Activated CD8-positive, alpha-beta memory T cell treated with anti-CD3 and anti-CD28 coated beads, Interleukin-2, amount 50 U/mL, for 48 hours (primary cell): ENCODE measurements at places on chromosomes 13 and 19.

DNA sequence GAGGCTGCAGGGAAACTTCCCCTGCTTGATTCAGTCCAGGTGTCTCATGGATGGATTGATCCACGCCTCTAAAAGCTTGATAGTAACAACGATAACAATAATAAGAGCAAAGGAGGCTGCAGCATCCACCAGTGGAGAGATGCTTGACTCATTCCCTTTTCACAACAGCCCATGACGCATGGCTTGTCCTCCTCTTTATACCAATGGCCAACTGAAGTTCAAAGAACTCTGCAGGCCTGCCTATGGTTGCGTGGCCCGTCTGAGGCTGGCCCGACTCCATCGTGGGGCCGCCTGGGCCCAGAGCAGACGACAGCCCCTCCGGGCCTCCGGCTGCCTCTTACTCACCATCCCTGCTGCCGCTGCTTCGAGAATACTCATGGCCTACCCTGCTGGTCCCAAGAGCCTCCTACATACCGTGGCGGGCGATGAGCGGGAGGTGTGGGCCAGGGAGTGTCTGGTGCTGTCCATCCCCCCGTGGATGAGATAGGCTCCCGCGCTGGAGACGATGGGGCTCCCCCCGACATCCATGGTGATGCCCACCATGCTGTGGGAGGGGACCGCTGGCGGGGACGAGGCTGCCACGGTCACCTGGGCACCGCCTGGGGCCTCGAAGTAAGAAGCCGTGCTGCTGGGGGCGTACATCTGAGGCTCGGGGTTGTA is 61.8 kb upstream of the RANBP3 start:
- DNase-seq = peak; percentile 46

- DNase-seq = no peak
Observed at GRCh38 chr19:3503036-3503572, 2.6 kb upstream of the DOHH start.

- peak; percentile 81 for DNase-seq
Observed at GRCh38 chr19:48997972-48998371, 4.3 kb downstream of the RUVBL2 start.

DNA sequence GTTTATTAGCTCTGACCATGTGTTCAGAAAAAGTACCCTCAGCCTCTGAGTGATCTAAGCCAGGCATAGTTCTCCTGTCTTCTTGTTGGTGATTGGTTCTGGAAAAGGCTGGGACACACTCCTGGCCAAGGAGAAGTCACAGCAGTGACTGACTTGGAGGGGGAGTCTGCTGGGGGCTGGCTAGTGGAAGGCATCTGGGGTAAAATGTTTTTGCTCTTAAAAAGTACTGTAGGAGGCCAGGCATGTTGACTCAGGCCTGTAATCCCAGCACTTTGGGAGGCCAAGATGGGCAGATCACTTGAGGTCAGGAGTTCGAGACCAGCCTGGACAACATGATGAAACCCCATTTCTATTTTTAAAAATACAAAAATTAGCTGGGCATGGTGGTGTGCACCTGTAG is 21.7 kb downstream of the FAM187B start:
- peak; percentile 54 for DNase-seq

DNA sequence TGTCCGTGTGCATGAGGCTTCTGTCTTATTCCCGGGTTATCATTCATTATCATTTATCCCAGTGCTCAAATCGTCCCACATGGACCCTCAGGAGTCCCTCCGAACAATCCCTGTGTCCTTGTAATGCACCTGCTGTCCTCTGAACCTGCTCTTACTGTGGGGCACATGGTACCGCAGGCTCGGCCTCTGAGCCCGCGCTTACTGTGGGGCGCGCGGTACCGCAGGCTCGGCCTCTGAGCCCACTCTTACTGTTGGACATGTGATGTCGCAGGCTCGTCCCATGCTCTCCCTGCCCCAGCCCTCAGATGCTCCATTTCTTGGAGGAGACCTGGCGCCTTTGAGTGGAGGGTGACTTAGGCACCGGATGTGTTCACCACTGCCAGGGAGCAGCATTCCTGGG is 16.8 kb upstream of the ZNF554 start:
- no peak for DNase-seq

- DNase-seq = no peak
Observed at GRCh38 chr13:112062571-112063570, 4.1 kb upstream of the SOX1 start.

DNA sequence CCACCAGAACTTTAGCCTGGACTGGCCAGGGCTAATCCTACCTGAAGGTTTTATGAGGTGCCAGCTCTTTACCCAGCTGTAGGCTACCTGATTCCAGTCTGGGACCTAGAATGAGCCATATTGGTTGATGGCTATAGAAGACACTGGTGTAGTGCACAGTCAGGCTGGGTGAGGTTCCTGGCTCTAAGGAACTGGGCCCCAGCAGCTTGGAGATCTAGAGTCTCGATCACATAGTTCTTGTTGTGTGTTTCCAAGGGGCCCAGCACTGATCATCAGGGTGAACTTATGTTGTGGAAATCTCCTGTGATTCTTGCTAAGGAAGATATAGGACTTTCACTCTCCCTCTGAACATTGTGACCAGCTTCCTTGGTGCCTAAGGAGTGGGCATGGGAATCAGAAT is 236.3 kb downstream of the ZNF536 start:
- DNase-seq = no peak

DNA sequence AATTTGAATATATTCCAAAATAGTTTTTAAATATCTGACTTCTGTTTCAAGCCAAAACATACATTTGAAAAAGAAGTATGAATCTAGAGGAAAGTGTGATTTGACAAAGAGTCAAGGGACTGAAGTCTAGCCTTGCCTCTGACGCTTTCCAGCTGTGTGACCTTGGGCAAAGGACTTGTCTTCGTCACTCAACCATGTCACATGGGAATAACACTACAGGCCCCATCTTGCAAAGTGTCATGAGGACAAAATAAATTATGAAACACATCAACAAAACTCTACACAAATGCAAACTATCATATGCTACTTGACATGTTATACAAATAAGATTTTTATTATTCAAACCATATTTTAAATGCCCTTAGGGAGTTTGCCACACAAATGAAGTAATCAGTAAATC is 73.0 kb downstream of the CYSLTR2 start:
- DNase-seq = no peak

GRCh38 chr13:62302341-62302740 is 886.7 kb upstream of the PCDH20 start:
- DNase-seq = no peak

DNA sequence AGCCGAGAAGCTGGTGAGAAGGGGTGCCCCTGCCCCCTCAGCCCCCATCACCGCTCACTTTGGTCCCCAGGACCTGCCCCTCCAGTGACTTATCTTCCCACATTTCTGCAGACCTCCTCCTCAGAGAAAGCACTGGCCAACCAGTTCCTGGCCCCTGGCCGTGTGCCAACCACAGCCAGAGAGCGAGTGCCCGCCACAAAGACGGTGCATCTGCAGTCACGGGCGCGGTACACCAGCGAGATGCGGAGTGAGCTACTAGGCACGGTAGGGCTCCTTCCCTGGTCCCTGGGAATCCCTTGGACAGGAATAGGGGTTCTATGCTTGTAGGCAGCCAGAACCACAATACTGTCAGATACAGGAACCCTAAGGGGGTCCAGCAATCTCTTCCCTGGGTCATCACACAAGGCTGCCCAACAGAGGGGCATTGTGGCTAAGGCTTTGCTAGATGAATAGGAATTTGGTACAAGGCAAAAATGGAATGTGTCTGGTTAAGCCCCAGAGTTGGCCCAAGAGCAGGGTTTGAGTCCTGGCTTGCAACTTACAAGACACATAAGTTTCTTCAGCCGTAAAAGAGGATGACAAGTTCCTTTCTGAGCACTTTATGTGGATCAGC is 1.0 kb downstream of the USE1 start:
- no peak for DNase-seq
